ENCODE measurements at places on chromosomes 6 and 20. TPM values are rescaled to one million over a fixed set of nuclear protein-coding genes. Genes with fewer than 3 reads are reported as not detected.

Gene UST
- total RNA-seq, result 5.3 TPM

Gene PRICKLE4
- 0.44 TPM for total RNA-seq

Gene RBPJL
- total RNA-seq, result not detected

Gene TREML2
- total RNA-seq, result 3.2 TPM

Gene E2F1
- 7.4 TPM for total RNA-seq

Gene MLN
- total RNA-seq, result not detected

Gene DZANK1
- total RNA-seq, result 4.0 TPM

Gene ENPP4
- total RNA-seq, result 8.8 TPM

Gene PPP1R3G
- not detected for total RNA-seq

Gene SLC32A1
- not detected for total RNA-seq

Gene DCDC2
- total RNA-seq, result 0.13 TPM

Gene GPX5
- not detected for total RNA-seq

Gene DEFB124
- total RNA-seq, result not detected

Gene NT5E
- 18.6 TPM for total RNA-seq

Gene RIPOR3
- total RNA-seq, result 0.25 TPM

Gene CDSN
- total RNA-seq, result not detected

Data from T-cell (primary cell).